SK-MEL-5 (cell line): ENCODE measurements at places on chromosomes 12 and 14. TPM values are rescaled to one million over a fixed set of nuclear protein-coding genes. Genes with fewer than 3 reads are reported as not detected.

PELI2 gene
- 3.2 and 3.6 TPM in 2 replicates for total RNA-seq

GLT8D2 gene
- total RNA-seq = 1.2 TPM in 1 of 2 replicates, not detected in the other

PSMC1 gene
- total RNA-seq = 175 and 177 TPM in 2 replicates

ARF6 gene
- 39.5 and 46.5 TPM in 2 replicates for total RNA-seq

ACSM4 gene
- not detected in 2 replicates for total RNA-seq

PLCZ1 gene
- not detected in 2 replicates for total RNA-seq

BHLHE41 gene
- total RNA-seq = 9.5 and 17.7 TPM in 2 replicates

GRCh38 chr12:99151744-99152143, 495.8 kb upstream of the GARIN6 start:
- no peak for DNase-seq

- no peak for DNase-seq
These were observed 228.4 kb upstream of the SOX5 start for GRCh38 chr12:24177889-24178288.

- no peak for DNase-seq
These were observed 4.2 kb downstream of the RFX4 start for GRCh38 chr12:106586803-106587684.

- DNase-seq = peak; percentile 68
These were observed 18.0 kb upstream of the NT5DC3 start for GRCh38 chr12:103858953-103859601.

DNA sequence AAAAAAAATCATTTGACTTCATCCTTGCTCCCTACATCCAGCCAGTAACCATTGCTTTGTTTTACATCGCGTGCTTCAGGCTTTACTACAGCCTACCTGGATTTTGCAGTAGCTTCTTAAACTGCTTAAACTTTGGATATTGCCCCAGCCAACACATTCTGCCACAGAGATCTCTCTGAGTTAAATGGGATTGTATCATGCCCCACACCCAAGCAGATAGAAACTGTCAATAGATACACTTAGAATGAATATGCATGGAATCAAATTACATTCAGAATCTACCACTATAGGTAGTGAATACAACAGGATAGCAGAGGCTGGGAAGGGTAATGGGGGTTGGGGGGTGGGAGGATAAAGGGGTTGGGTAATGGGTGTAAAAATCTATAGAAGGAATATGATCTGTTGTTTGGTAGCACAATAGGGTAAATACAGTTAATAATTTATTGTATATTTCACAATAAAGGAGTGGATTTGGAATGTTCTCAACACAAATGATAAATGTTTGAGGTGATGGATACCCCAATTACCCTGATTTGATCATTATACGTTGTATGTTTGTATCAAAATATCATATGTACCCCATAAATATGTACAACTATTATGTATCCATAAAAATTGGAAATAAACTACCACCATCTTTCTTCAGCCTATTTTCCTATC, 2.7 kb upstream of the MYRFL start:
- DNase-seq = no peak

DNA sequence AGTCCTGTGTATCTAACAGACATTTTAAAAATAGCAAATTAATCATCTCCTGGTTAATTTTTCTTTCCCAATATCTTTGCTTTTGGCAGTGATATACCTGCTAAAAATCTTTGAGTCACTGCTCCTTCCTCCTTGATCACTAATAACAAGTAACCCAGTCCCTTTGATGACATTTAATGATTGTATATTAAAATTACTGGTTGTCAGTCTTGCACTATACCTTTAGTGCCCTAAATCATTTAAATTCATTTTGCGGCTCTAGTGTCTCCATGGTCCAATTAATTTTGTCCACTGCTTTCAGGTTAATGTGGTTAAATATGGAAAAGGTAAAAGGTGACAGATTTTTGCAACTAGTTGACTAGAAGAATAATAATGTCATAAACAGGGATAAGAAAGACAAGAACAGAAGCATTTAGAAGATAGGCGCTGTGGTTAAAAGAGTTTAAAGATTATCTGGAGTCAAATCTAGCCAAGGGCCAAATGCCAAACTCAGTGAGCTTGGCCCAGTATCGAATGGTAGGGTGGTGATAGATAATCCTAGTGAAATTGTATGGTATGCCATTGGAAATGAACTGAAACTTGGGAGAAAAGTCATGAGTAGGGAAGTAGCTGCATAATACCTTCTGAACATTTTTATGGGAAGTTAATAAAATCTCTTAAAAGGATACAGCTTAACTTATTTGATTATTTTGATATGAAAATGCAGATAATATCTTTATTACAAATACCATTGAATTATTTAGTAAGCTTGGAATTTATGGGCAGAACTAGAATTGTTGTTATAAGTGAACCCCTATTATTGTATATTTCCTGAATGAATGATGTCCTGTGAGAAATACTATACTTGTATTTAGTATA, 115.0 kb downstream of the PCNX1 start:
- DNase-seq = no peak

DNA sequence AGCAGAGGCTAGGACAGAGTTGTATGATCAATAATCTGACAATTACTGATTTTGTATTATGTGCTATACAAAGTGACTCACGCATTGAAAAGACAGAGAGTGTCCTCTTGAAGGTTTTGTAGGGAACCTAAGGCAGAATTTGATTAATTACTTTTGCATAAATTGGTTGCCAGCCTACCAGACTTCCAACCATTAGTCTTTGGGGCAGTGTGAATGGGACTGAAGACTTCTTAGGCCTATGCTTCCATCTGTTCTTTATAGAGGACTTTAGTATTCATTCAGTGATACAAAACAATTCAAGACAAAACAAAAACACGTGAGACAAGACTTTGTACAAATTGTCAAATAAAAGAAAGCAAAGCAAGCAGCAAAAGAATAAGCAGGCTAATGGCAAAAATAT, 46.5 kb downstream of the ATL1 start:
- no peak for DNase-seq

DNA sequence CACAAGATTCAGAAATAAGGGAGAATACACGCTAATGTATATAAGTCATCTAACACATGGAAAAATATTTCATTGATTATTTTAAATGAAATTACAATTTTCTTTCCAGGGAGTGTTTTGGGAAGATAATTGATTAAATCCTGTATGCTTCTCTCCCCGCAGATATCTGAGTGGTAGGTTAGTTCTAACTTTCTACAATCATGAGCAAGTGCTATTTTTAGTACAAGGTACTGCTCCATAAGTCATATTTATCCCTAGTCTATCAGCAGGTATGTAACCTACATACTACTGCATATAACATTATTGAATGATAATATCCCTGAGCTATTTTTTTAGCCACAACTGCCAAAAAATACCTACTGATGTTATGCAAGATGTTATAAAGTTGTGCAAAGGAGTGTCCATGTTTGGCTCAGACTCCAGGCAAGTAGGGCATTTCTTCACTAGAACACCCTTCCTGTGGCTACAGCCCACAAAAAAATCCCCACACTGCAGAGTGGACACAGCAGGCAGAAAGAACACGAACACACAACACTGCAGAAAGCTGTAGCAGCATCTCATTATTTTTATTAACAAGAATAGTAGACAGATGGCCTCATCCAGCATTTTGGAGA, 87.0 kb downstream of the SEC23A start:
- DNase-seq = no peak

DNA sequence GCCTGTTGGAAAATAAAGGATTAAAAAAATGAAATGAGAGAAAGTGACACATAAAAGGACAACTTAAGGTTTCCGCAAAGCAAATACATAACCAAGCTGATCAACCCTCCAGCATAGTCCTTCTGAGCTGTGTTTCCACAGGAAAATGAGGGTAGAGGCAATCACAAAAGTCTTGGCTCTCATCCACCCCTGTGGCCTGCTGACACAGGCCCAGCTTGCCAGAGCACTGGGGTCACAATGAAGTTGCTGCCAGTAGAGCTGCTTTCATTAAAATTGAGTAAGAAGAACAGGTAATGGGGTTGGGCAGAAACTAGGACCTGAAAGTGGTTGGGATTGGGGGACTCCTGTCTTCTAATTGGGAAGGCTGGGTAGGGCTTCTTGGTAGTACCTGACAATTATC, 65.9 kb downstream of the RERG start:
- DNase-seq = no peak

DNA sequence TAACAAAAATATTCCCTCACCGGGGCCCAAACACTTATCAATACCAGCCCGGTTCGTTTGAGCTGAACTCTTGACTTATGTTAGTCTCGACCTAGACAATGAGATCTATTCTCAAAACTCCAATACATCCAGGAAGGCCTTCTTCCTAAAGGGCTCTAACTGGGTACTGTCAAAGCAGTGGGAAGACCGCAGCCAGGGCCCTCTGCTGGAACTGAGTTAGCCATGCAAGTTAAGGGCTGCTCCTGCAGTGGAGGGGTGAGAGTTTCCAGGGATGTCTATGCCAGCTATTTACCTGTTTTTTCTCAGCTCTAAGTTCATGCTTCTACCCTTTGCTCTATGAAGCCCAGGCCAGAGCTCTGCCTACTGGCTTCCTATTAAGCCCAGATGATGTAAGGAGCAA, 348.8 kb downstream of the GXYLT1 start:
- DNase-seq = peak; percentile 55

GRCh38 chr12:31524791-31525495, 66.0 kb downstream of the DENND5B start:
- no peak for DNase-seq

DNA sequence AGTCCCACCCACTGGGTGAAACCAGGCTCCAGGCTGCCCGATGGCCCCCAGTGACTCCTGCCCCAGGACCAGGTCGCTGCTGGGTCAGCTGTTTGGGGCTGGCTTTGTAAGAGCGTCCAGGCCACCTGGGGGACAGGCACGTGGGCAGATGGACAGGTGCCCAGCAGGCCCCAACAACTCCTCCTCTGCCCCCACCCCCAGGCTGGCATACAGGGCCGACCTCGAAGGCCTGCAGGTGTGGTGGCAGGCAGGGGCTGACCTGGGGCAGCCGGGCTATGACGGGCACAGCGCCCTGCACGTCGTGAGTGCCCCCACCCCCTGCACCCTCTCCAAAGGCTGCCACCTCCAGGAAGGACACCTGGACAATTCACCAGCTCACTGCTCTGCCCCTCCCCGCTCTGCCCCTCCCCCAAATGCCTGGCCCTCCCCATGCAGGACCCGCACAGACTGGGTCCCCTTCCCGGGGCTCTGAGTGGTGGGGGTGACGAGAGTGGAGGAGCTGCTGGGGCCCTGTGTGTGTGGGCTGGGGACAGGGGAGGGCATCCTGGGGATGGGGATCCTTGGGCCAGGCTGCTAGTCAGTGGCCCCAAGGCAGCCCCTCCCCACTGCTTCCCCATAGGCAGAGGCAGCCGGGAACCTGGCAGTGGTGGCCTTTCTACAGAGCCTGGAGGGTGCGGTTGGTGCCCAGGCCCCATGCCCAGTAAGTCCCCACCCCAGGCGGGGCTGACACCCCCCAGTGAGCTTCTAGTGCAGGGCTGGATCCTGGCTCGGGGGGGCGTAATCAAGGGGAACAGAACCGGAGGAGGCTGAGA, 26.0 kb downstream of the ASPG start:
- DNase-seq = no peak

- no peak for DNase-seq
These were observed 60.0 kb downstream of the HRK start for GRCh38 chr12:116821291-116821690.
